ENCODE measurements at places on chromosomes 16 and 17.

- DNase-seq, result no peak
These were observed 113.6 kb downstream of the RAP1GAP2 start for GRCh38 chr17:2909846-2910234.

GRCh38 chr16:68778551-68779231 is 41.6 kb downstream of the CDH1 start:
- no peak for DNase-seq

- DNase-seq, result no peak
These were observed 17.1 kb downstream of the C16orf82 start for GRCh38 chr16:27083861-27084261.

DNA sequence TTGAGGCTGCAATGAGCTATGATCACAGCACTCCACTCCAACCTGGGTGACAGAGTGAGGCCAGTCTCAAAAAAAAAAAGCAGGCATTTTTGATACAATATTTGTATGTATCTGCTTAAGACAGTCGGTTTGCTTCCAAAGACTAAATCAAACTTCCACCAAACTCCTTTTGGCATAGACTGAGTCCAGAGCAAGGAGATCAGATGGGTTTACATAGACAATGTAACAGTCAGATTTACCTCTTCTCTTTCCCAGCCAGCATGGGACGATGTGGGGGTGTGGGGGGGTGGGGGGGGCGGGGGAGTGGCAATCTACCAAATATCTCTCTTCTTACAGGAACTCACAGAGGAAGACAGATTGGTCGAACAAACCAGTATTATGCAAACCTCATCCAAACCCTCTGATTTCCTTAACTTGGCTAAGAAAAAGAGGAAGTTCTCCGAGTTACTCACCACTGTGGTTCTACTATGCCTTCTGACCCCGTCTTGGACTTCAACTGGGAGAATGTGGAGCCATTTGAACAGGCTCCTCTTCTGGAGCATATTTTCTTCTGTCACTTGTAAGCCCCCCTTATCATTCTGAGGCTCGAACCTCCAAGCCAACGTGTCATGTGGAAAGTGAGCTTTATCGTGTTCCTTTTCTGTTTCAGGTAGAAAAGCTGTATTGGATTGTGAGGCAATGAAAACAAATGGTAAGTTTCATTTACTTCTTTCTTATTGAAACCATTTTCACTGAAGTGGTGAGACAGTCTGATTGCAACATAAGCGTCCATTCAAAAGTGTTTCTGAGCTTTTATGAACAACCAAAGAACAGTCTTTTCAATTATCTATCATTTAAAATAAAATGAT is at the start of gene MILR1:
MILR1 (plus strand) TSS at position 451 of the 848 bp plus-strand sequence; CDS start at position 505, 54 bp downstream.
- DNase-seq, result no peak

GRCh38 chr17:80667462-80668277 is 123.0 kb downstream of the RPTOR start:
- DNase-seq, result no peak

DNA sequence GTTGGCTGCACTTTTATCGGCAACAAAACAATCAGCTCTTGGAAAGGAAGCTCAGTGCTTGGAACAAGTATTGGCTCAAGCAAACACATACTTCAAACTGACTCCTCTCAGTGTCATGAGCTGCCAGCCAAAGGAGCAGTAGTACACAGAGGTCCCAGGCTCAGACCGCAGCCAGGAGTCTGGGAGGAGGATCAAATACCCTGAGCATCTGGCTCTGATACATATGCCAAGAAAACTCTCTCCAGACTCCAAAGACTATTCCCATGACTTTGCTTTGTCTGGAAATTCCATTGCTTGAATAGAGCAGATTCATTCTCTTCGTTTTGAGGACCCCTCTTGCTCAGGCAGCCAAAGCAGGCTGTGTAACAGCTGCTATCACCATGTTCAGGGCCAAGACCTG is 501.6 kb upstream of the PSMD7 start:
- no peak for DNase-seq

DNA sequence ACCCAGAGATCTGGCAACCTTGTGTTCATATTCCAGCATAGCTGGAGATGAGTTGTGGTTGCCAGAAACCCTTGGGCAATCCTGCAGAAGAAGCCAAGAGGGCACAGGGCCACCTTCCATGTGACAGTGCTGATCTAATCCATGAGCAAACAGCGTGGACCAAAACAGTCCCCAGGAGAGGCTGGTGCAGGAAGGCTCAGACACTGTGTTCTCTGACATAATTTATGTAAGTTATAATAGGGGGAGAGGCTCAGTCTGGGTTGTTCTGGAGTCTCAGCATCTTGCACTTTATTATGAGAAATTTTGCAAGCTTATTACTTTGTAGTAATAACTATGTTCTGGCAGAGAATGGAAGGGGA is 273.9 kb downstream of the HAPSTR1 start:
- DNase-seq, result no peak

Measured in stimulated activated naive CD4-positive, alpha-beta T cell (primary cell).